ENCODE measurements at places on chromosomes 7 and 10.

GRCh38 chr10:14112056-14112455 lies 218.7 kb downstream of the FRMD4A start:
- no peaks in the 10 kb centered on the region for H3K4me1 ChIP-seq
- H3K4me3 ChIP-seq: no peak overlapping the region
- H3K27me3 ChIP-seq: peaks cover 43% of the 10 kb centered on the region
- no peak overlapping the region for H3K27ac ChIP-seq

GRCh38 chr7:50411332-50411731 lies 38.8 kb downstream of the FIGNL1 start:
- DNase-seq: no peak
- no peaks in the 10 kb centered on the region for H3K36me3 ChIP-seq
- no peak overlapping the region for H3K27ac ChIP-seq
- peaks cover 14% of the 10 kb centered on the region for H3K27me3 ChIP-seq
- H3K4me3 ChIP-seq: no peak overlapping the region

DNA sequence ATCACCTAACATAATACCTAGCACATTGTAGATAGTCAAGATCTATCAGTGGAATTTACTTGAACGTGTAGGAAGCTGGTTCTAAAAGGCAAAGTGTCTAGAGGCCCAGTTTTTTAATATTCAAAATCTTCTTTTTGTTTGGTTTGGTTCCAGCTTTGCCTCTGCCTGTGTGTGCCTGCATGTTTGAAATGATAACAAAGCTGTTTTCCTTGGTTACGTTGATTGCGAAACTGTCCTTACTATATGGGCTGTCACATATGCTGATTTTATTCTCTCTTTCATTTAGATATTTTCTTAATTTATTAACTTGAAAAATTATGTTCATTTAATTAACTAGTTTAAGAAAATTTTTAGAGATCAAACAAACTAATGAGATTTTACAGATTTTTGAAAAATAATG lies 237.3 kb downstream of the SEMA3A start:
- H3K27ac ChIP-seq: no peak overlapping the region
- peaks cover 7% of the 10 kb centered on the region for H3K4me1 ChIP-seq
- peaks cover 18% of the 10 kb centered on the region for H3K36me3 ChIP-seq

- H3K36me3 ChIP-seq: peaks cover 10% of the 10 kb centered on the region
- H3K27ac ChIP-seq: no peak overlapping the region
- no peak for DNase-seq
- no peak overlapping the region for H3K4me3 ChIP-seq
- peaks cover 16% of the 10 kb centered on the region for H3K4me1 ChIP-seq
Observed at GRCh38 chr10:132577350-132578003, 39.9 kb downstream of the INPP5A start.
